Ecto neural progenitor cell (in vitro differentiated cells): ENCODE measurements at places on chromosomes 16 and 17.
A peak's percentile ranks its signal among the peaks of the same experiment; 100 is the strongest.

DNA sequence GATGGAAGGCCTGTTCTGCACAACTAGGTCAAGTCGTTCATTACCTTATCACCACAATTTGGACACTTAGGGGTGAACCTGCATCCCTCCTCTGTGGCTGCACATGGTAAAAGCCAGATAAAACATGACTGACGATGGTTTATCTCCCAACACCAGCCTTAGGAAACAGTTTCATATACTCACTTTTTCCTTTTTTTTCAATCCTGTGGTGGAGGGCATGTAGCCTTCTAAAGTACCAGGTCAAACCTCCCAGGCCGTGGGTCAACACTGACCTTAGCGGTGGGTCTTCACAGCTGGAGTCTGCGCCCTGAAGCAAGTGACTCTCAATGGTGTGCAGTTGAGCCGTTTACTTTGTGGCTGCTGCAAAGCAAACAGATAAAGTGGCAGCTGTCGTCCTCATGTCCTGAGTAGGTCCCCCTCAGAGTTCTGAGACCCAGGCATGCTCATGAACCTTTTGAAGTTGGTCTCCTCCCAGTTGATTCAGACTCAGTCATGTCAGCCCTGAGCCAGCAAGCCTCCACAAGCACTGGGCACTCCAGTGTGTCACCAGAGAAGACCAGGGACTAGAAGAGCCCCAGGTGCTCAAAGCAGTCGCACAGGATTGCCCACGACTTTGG is 5.9 kb downstream of the FAHD1 start:
- DNase-seq = no peak

DNA sequence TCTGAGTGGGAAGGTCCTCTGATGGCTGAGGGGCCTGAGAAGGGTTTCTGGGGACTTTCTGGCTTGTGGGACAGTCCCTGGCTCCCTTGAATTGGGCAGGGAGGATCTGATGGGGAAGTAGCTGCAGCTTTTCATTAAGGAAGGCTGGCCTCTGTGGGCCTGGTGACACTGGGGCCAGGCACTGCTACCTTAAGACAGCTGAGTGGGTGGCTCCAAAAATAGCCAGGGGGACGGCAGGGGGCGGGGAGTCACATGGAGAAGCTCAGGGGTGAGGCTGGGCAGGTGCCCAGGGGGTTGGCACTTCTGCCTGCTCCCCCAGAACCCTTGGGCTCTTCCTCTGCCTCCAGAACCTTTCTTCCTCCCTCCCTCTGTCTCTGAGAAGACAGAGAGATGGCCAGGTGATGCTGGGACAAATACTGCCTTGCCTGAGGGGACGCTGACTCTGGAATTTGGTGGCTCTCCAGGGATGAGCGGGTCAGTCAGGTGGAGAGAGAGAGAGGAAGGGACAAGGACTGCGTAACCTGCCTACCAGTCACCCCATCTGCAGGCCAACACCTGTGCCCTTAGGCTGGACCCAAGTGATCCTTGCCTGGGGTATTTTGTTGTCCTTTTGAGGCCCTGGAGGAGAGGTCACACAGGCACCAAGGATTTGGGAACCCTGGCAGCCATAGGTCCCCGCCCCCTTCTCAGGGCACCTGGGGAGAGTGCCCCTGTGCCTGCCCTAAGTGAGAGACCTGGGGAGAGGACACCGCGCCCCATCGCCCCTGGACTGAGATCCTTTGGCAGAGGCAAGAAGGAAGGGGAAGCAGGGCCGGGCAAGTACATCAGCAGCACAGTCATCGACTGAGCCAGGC is 1.7 kb upstream of the SGCA start:
- DNase-seq = no peak

GRCh38 chr17:55446581-55447205 is 25.1 kb upstream of the MMD start:
- DNase-seq = no peak

DNA sequence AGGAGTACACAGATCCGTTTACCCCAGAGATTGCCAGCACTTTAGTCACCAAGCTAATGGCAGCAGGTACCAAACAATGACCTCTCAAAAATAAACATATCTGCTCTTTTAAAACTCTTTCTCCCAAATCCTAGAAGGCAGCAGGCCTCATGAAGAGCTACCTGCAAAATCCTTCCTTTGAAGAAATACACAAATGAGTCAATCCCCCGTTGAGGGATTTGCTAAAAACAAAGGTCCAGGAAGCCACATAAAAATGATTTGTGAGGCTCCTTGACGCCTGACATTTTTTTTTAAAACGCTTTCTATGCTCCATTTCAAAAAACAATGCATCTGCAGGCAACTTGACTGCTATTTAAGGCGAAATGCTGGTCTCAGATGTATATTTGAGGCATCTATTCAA is 58.2 kb downstream of the NACA2 start:
- no peak for DNase-seq

- peak; percentile 56 for DNase-seq
Observed at GRCh38 chr16:27639561-27640276, 89.8 kb downstream of the KATNIP start.

DNA sequence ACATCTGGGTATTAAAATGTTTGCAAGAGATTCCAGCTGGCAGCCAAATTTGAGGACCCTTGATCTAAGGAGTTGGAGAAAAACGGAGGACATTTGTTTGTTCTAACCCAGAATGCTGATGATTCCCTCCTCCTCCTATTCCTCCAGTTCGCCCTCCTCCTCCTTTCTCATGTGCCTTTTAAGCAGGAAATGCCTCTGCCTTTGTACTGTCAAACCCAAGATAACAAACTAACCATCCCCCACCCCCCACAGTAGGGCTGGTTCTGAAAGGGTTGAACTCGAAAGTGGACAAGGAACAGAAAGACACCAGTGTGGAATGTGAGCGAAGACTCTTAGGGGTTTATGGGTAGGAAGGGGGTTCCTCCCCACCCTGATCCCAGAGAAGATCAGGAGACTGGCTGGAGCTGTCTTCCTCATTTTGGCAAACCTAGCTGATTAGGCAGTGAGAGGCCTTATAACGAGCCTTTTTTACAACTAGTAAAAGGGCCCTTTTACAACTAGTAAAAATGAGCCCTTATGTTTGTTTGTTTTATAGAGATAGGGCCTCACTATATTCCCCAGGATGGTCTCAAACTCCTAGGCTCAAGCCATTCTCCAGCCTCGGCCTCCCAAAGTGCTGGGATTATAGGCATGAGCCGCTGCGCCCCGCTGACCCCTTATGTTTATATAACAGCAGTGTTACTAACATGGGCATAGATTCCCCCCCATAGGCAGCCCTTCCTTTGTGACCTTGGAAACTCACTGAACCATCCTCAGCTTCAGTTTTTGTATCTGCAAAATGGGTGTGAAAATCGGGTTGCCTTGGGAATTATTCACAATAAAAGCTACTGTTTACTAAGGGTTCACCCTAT is 975 bp downstream of the CHD9 start:
- DNase-seq = peak; percentile 56

GRCh38 chr17:79008666-79009387 is 737 bp downstream of the CANT1 start:
- no peak for DNase-seq

DNA sequence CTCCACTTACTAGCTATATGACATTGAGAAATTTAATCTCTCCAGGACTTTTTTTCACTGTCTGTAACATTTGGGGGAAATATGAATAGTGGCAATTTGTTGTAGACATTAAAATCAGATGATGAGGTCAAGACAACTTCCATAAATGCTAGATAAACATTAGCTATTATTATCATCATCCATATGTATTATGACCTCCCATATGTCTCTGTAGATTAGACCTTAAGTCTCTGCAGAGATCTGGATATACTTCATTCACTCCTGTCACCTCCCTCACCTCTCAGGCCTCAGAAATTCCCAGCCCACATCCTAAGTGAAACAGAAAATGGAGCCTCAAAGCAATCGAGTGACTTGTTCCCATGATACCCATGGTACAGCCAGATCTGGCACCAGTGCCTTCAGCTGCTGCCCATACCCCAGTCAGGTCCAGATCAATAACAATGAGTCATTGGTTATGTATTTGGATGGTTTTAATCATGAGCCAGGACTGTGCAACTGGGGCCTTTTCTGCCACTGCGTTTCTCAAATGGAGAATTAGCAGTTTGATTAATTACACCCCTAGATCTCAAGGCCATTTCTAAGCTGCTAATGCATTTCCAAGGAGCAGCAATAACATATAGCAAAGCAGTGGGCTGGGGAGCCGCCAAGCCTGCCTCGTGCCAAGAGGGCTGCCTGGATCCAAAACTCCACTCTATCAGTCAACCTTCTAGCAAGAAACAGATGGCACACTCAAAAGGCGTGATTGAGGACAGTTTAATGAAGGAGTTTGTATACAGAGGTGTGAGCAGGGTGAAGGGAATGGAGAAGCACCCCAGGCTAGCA is 2.6 kb upstream of the FDXR start:
- DNase-seq = no peak

DNA sequence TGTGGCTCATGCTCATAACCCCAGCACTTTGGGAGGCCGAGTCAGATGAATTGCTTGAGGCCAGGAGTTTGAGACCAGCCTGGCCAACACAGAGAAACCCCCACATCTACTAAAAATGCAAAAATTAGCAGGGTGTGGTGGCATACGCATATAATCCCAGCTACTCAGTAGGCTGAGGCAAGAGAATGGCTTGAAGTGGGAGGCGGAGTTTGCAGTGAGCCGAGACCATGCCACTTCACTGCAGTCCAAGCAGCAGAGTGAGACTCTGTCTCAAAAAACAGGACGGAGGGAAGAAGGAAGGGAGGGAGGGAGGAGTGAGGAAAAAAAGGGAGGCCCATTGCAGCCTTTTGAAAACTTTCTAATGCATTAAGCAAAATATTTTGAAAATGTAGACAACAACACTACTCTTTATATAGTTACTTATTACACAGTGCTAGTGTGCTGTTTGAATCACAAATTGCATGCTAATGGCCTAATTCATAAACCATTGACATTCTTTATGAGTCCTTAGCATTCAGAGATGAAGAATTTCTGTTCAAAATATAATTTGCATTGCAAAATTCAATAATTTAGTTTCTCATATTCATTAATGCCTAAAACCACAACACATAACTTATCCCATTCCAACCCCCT is 59.4 kb downstream of the TMEM114 start:
- DNase-seq = no peak

- no peak for DNase-seq
Observed at GRCh38 chr17:31314782-31315100, 887 bp upstream of the EVI2B start.

- no peak for DNase-seq
Observed at GRCh38 chr17:82064433-82065192, 991 bp downstream of the DUS1L start.

DNA sequence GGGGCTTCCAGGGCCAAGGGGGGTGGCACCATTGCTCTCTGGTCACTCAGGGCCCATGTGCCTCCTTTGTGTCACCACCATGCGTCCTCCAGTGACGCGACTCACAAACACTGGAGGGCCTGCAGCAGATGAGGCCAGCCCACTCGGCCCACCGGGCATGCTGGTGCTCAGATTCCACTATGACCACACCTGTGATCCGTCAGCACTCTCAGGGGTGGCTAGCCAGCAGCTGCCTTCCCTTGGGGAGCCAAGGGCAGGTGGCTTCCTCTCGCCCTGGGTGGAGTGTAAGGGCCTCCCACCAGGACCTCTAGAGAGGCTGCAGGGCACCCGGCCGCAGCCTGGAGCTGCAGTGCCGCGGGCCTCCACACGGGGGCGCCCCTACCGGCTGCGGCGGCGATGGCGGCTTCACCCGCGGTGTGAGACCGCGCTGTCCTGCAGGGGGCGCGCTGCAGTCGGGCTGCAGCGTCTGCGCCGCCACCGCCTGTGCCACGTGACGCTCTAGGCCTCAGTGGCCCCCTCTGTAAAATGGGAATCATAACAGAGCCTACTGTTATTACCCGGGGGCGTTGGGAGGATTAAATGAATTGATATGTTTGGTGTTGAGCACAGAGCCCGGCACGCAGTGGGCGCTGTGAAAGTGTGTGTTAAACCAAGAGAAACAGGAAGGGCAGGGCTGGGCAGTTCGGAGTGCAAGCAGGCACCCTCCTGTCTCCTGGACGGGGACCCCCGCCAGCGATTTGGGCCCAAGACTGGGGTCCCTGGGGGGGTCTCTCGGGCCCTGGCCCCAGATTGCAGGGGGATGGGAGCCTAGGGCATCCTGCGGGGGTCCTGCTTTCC is 192.4 kb upstream of the GSE1 start:
- peak; percentile 87 for DNase-seq
